Hematopoietic multipotent progenitor cell treated with erythropoietin and hydrocortisone succinate and interleukin-3 and kit ligand, for 6 days (in vitro differentiated cells): ENCODE measurements at places on chromosomes 4 and X.

- no peak for DNase-seq
Observed at GRCh38 chr4:57499786-57500185, 389.6 kb upstream of the IGFBP7 start.

DNA sequence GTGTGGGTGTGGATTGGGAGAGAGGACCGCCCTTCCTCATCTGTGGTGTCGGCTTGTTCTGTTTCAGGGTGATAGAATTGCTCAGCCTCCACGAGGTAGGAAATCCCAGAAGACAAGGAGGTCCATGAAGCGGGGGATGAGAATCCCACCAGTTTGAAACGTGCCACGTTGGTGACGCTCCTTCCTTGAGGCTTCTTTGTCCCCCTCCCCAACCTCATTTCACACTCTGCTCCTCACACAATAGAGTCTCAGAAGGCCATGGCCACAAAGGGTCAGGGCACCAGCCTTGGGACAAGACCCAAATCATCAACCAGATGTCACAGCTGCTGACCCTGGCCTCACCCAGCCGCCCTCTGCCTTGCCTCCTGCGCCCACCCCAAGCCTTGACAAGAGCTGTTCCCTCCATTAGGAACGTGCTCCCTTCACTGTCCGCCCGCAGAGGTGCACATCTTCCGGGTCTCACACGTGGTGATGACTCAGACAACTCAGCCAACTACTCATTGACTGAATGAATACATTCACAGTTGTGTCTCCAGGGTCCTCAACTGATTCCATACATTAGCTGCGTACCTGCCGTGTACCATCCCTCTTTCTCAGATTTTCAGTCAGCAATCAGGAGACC lies 18.3 kb downstream of the BLOC1S4 start:
- DNase-seq: peak; percentile 56

DNA sequence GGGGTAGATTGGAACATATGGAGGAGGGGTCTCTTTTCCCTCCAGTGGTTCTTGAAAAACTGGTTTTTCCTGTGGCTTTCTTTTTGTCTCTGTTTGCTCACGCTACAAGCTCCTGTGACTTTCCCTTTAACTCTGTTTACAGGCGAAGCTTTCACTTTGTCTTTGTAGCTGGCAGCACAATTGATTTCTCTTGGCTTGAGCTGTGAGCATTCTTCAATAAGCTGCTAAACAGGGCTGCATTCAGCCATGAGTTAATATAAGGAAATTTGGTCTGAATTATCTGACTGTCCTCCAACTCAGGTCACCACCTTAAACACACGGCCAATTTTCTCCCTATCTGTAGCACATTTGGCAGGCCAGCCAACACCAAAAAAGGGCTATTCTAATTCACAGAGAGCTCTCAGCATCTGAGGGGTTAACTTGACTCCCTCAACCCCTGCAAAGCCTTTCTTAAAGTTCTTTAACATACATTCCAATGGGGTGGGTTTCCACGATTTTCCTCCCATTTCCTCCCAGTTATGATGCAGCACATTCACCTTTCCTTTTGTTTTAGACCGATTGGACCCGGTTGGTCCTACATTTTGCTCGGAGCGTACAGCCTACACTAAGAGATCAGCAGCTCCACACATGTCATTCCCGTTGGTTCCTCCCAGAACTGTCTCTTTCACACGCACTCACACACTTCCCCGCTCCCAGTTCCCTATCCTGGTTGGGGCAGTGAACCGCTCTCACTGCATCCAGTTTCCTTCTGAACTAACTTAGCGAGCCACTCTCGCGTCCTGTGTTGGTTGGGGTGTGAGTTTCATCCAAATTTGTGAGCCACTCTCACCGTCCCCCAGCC lies 45.4 kb downstream of the UGT2A3 start:
- DNase-seq: no peak

- no peak for DNase-seq
Observed at GRCh38 chr4:53618321-53618720, 27.0 kb upstream of the LNX1 start.

DNA sequence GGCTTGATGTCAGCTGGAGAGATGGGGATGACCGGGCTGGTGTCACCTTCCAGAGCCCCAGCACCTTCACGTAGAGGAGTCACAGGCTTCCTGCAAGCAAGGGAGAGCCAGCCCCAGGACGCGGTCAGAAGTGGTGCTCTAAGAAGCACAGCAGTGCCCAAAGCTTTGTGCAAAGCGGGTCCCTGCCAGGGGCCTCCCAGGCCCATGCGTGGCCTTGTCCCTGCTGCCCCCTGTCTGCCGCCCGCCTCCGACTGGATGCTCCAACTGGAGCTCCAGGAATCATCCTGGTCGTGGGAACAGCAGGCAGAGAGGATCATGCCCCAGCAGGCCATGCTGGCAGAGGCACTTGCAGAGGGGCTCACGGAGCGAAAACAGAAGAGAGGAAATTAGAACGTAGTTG lies 40.1 kb upstream of the LRPAP1 start:
- DNase-seq: no peak

DNA sequence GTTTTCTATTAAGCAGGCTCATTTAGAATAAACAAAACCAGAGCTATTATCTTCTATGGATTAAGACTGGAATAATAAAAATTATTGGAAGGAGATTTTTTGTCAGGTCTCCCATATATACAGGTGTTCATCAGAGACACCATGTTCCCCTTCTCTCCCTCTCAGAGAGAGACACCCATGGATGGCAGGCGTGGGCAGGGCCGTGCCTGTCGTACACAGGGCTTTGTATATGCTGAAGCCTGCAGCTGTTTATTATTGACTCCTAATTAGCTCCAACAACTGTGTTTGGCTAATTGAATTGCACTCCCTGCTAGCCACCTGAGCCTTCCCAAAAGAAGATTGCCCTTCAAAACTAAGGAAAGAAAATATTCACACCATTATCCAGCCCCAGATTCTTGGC lies 81.6 kb downstream of the GK start:
- DNase-seq: no peak

DNA sequence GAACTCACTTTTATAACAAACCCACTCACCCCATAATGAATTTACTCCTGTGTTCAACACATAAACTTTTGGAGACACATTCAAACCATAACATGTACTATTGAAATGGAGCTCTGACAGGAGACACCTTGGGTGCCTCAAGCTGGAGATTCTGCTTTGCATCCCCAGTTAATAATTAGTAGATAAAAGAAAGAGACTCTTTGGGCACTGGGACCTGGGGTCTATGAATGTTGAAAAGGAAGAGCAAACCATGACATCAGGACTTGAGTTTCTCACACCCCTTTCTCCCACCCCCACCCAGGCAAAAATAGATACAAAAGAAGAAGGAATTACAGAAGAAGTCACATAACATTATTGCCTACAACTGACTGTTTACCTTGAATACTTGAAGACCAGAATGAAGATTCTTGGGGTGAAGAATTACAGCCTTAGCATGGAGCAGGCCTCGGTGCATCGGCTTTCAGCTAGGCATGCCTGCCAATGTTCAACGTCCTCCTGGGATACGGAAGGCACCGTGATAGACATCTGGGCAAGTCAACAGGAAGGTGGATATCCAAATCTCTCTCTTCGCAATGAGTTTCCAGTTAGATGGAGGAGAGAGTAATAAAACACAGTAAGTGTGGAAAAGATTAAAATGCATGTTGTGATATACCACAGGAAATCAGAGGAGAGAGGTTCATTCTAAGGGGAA lies 316.0 kb downstream of the TRIML1 start:
- no peak for DNase-seq

DNA sequence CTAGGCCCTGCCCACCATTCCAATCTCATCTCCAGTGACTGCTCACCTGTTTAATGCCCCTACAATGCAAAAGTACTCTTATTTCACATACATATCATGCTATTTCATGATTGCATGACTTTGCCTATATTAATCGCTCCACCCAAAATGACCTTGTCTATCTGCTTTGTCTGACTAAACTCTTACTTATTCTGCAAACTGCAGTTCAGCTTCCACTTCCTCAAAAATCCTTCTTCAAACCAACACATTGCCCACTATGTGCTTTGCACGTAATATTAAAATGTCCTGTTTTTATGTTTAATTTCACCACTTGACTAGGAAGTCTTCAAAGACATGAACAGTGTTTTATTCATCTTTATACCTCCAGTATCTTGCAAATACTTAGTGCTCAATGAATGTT lies 229.6 kb downstream of the OPHN1 start:
- no peak for DNase-seq

GRCh38 chr4:124459941-124460310 lies 252.6 kb downstream of the ANKRD50 start:
- no peak for DNase-seq

GRCh38 chrX:133415276-133416105 lies at the start of gene GPC4:
GPC4 (minus strand) TSS chrX:133415489; CDS start chrX:133414965, 524 bp downstream.
- DNase-seq: no peak

DNA sequence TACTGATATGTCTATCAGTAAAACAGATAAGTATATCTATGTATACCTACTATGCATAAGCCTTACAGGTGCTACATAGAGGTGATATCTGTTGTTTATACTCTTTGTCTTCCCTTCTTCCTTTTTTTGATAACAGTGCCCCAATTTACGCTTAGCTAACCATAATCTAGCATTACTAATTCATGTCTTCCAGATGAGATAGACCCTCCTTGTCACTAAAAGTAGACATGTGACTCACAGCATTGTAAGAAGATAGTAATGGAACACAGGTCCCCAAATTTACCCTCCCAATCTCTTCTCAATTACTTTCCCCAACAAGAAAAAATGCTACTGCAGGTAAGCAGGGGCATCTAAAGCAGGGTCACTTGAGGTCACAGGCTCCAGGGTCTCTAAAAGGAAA lies 7.9 kb upstream of the NFKB1 start:
- no peak for DNase-seq

GRCh38 chr4:2341261-2341841 lies 77.1 kb downstream of the ZFYVE28 start:
- DNase-seq: no peak
